Fibroblast of skin of abdomen (primary cell): ENCODE measurements at places on chromosomes 16 and 17.

- DNase-seq = no peak
Observed at GRCh38 chr16:81071805-81072204, 5.2 kb downstream of the C16orf46 start.

- DNase-seq = no peak
Observed at GRCh38 chr17:40958086-40958953, 8.4 kb downstream of the KRT39 start.

DNA sequence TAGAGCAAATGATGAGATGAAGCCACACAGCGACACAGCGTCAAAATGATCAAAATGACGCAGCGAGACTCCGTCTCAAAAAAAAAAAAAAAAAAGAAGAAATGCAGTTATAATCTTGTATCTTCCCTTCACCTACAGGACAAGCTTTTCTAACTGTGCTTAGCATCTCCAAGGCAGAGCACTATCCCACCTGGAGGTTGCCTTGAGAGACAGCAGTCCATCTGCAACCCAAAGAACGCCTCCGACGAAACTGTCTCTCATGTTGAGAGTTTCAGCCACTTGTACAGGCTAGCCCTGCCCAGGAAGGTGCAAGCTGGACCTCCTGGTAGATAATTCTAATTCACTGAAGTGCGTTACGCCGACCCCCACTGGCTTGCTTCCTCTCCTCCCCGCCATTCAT, 46.7 kb upstream of the GCSH start:
- no peak for DNase-seq

- peak; percentile 42 for DNase-seq
Observed at GRCh38 chr17:17749921-17750320, 68.7 kb downstream of the RAI1 start.

DNA sequence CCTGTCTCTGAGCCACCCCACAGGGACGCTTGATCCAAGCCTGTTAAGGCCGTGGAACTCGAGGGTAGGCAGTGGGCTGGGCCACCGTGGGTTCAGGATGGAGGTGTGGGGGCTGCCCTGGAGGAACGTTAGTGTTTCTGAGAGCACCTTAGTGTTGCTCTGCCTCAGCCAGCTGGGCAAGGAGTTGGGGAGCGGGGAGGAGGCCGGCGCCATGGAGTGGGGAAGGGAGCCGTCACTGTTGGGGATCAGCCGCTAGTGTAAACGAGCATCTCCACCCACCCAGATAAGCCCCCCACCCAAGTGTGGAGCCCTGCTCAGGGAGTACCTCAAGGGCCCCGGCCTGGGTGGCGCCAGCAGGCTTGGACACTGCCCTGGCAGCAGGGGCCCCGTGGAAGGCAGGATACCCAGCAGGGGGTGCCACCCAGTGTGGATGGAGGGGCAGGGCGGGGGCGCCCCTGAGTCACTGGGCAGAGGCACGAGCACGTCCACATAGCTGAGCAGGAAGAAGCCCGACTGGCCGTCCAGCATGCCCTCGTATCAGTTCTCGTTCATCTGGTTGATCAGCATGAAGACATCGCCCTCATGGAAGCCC, 98.6 kb downstream of the KPNA2 start:
- DNase-seq = no peak

GRCh38 chr17:50330151-50330775, 15.7 kb upstream of the XYLT2 start:
- no peak for DNase-seq

DNA sequence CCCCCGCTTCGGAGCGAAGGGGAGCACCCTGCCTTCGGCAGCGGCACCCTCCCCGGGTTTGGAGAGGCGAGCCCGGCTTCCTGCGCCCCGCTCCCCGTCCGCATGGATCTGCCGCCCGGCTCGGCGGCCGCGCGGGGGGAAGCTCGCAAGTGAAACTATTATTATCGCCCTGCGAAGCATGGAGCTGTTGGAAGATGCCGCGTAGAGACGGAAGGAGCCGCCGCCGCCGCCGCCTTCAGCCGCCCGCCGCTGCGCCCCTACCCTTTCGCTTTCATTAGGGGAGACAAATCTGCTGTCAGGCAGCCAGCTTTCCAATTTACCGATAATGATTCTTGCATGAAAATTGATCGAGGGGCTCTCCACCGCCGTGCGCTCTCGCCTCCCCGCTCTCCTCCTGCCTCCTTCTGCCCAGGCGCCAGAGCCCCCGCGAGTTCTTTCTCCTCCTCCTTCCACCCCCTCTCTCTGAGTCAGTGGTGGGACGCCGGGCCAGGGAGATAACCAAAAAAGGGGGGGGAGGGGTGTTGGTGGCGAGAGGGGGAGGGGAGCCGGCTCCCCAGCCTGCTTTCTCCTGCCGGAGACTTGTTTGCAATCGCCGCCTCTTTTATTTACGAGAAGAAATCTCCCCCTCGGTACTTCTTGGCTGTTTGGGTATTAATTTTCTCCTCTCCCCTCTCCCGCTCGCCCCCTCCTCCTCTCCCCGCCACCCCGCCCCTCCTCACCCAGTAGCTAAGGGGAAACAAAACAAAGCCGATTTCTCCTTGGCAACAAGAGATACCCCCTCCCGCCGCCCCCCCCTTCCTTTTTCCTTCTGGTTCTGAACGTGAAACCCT, 58.0 kb upstream of the GSE1 start:
- DNase-seq = peak; percentile 85

- no peak for DNase-seq
Observed at GRCh38 chr16:83803811-83804210, 4.0 kb upstream of the HSBP1 start.

DNA sequence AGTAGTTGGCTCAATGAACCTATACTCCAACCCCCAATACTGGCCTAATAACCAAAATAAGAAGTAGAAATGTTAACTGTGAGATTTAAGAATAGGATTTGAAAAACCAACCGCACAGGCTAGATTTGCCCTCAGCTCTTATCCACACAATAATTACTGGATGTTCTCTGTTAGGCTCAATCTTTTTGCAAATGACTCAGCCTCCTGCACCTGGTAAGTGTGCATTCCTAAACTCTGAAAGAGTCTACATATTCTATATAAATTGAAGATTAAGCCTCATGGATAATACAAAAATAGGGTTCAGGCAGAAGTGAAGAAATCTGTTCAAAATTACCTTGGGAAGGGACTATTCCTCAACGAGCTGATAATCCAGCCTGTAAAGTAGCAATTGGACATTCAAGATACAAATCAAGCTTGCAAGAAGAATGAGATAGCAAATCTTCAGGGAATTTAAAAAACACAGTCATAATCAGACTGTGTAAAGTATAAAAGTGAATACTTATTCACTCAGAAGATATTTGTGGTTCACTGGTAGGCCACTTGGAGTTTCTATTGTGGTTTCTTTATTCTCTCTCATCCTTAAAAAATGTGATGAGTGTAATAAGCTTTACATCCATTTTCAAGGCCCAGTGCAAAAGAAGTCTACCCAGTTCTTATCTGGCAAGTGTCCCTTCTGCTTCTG, 931.9 kb upstream of the SOX9 start:
- peak; percentile 96 for DNase-seq

DNA sequence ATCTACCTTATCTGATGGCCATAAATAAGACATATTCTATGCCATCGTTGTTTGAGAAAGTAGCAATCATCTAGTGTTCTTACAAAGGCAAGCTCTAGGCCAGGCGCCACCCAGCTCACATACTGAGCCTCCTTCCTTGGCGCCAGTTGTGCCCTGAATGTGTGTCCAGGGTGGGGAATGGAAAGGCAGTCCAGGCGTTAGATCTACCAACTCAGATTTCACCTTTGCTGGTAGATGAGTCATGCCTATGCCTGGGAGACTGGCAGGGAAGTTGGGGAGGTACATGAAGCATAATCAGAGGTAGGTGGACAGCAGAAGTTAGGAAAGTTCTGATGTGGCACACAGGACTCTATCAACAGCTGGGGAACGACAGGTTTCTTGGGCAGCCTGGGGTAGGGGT, 23.6 kb downstream of the SDR42E1 start:
- DNase-seq = no peak

- DNase-seq = peak; percentile 35
Observed at GRCh38 chr16:88382491-88383400, at the start of gene ZNF469. Gene ZNF469 (plus strand): TSS chr16:88382959. CDS start chr16:88427471, 44,512 bp downstream.
